ENCODE measurements at places on chromosomes 3 and 15. TPM values are rescaled to one million over a fixed set of nuclear protein-coding genes. Genes with fewer than 3 reads are reported as not detected.

The CPN2 gene
- total RNA-seq = not detected

The HGD gene
- total RNA-seq = 0.29 TPM

The SLC22A14 gene
- total RNA-seq = 0.15 TPM

The PRR20G gene
- total RNA-seq = not detected

The GOLGA8J gene
- not detected for total RNA-seq

The SOX2 gene
- not detected for total RNA-seq

The CYP11A1 gene
- total RNA-seq = 1.0 TPM

The HACL1 gene
- 28.5 TPM for total RNA-seq

The CCR5 gene
- under 0.01 TPM for total RNA-seq

The GABRR3 gene
- not detected for total RNA-seq

The TRPC1 gene
- 49.5 TPM for total RNA-seq

The GABRG3 gene
- not detected for total RNA-seq

The UCN2 gene
- 1.2 TPM for total RNA-seq

The IL16 gene
- 6.1 TPM for total RNA-seq

The MAGEL2 gene
- 0.50 TPM for total RNA-seq

The NTRK3 gene
- total RNA-seq = 0.17 TPM

The CSTA gene
- 2.6 TPM for total RNA-seq

The DENND6A gene
- 13.2 TPM for total RNA-seq

The ZPLD1 gene
- total RNA-seq = not detected

The NEK10 gene
- total RNA-seq = 38.5 TPM

The PXYLP1 gene
- total RNA-seq = 9.1 TPM

The CERS3 gene
- total RNA-seq = not detected

The SATB1 gene
- total RNA-seq = 20.2 TPM

The IL17RE gene
- 1.5 TPM for total RNA-seq

The RLBP1 gene
- total RNA-seq = not detected

The BAHD1 gene
- total RNA-seq = 7.3 TPM

The TRA2B gene
- total RNA-seq = 258 TPM

The CTXN2 gene
- total RNA-seq = not detected

The PLIN1 gene
- 0.50 TPM for total RNA-seq

The ZNF770 gene
- total RNA-seq = 30.7 TPM
